ENCODE measurements at places on chromosomes 6 and 20. TPM values are rescaled to one million over a fixed set of nuclear protein-coding genes. Genes with fewer than 3 reads are reported as not detected.
A peak's percentile ranks its signal among the peaks of the same experiment; 100 is the strongest.

DNA sequence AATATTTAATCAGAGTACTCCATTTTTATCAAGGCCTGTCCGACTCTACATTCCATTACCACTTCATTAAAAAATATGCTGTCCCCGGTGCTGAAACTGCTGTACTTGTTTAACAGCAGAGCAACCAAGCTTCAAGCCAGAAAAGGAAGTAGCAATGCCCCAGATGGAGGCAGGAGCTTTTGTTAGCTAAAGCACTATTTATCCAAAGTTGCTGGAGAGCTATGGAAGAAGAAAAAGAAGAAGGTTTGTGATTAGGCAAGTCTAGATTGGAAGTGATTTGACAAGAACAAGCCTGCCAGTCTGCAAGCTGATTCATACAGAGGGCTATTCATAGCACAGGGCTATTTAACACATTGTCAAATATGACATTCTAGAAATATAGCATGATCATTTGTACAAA is 160.9 kb upstream of the SPTLC3 start:
- no peaks in the 10 kb centered on the region for H3K36me3 ChIP-seq
- H3K4me3 ChIP-seq: no peak overlapping the region
- no peak overlapping the region for H3K27ac ChIP-seq
- no peaks in the 10 kb centered on the region for H3K27me3 ChIP-seq
- peak; percentile 81 for DNase-seq
- no peaks in the 10 kb centered on the region for H3K4me1 ChIP-seq

GRCh38 chr6:132464538-132465256 is 48.2 kb downstream of the STX7 start:
- DNase-seq: no peak
- H3K4me1 ChIP-seq: no peaks in the 10 kb centered on the region
- H3K27ac ChIP-seq: no peak overlapping the region
- H3K4me3 ChIP-seq: no peak overlapping the region
- no peaks in the 10 kb centered on the region for H3K36me3 ChIP-seq
- H3K27me3 ChIP-seq: no peaks in the 10 kb centered on the region

DNA sequence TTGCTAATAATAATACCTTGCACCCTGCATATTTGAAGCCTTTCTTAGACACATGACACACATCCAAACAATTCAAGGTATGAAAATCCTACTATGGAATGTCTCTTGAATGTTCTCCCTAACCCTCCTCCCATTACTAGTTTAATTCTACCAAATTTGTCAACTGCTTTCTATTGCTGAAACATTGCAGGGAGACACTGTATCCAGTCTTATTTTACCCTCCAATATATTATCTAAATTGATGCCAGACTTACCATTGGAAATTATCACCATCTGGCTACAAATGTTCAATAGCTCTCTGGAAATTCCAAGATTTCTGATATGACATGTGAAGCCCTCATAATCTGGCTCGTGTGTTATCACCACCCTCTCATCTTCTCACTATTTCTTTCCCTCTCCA is 1027.3 kb upstream of the CITED2 start:
- H3K36me3 ChIP-seq: no peaks in the 10 kb centered on the region
- no peak overlapping the region for H3K27ac ChIP-seq
- no peaks in the 10 kb centered on the region for H3K27me3 ChIP-seq
- no peak for DNase-seq

DNA sequence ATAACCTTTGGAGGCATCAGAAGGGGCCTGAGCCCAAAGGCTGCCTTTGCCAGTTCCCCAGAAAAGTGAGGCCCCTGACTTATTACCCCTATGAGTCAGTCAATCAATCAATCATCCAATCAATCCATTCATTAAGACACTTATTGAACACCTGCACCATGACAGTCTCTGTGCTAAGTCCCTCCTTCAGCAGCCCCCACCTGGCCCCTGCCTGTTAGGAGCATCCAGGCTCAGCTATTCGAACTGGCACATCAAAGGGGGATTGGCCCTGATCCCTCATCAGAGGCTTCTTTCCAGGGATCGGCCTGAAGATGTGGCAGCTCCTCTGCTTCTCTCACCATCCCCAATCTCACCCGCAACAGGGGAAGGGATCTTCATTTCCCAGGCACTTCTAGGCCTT is 27.7 kb upstream of the VEGFA start:
- H3K4me3 ChIP-seq: no peak overlapping the region
- H3K27me3 ChIP-seq: no peaks in the 10 kb centered on the region
- DNase-seq: no peak
- no peaks in the 10 kb centered on the region for H3K4me1 ChIP-seq
- no peaks in the 10 kb centered on the region for H3K36me3 ChIP-seq

DNA sequence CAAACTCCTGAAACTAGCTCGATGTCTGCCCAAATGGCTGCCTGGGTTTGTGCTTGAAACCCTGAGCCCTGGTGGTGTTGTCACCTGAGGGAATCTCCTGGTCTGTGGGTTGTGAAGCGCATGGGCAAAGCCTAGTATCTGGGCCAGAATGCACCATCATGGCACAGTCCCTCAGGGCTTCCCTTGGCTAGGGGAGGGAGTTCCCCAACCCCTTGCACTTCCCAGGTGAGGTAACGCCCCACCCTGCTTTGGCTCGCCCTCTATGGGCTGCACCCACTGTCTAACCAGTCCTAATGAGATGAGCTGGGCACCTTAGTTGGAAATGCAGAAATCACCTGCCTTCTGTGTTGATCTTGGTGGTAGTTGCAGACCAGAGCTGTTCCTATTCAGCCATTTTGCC is 152.9 kb upstream of the MAP3K7 start:
- DNase-seq: no peak
- no peak overlapping the region for H3K27ac ChIP-seq
- H3K4me3 ChIP-seq: no peak overlapping the region
- no peaks in the 10 kb centered on the region for H3K4me1 ChIP-seq

- peaks cover 2% of the 10 kb centered on the region for H3K4me1 ChIP-seq
- no peak for DNase-seq
- H3K27ac ChIP-seq: no peak overlapping the region
- no peaks in the 10 kb centered on the region for H3K27me3 ChIP-seq
- H3K4me3 ChIP-seq: no peak overlapping the region
Measured at GRCh38 chr6:144469144-144469575, 184.0 kb downstream of the UTRN start.

CASP8AP2 gene
- polyA plus RNA-seq: 2.4 TPM

NFKBIE gene
- 12.6 TPM for polyA plus RNA-seq

NOX3 gene
- polyA plus RNA-seq: not detected

CST4 gene
- polyA plus RNA-seq: not detected

SLC12A5 gene
- 2.5 TPM for polyA plus RNA-seq
